Breast epithelium (tissue), 4 donors: ENCODE measurements at places on chromosomes 6 and 20. TPM values are rescaled to one million over a fixed set of nuclear protein-coding genes. Genes with fewer than 3 reads are reported as not detected.

GRCh38 chr20:8043687-8044282, 24.2 kb upstream of the TMX4 start:
- DNase-seq, result no peak

GRIK2 gene
- total RNA-seq, result 3.7 TPM

DNA sequence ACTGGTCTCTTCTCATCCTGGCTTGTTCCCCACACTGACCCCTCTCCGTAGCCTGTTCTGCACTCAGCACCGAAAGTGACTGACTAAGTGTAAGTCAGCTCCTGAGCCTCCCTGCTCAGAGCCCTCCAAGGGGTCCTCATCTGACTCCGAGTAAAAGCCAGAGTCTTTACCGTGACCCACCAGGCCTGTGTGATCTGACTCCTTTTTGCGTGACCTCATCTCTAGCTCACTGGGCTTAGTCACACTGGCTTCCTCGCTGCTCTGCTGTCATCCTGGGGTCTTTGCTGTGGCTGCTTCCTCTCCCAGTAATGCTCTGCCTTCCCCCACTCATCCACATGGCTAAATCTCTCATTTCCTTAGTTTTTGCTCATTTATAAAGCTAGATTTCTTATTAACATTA, 116.6 kb downstream of the PLCB4 start:
- no peak for DNase-seq

BTN1A1 gene
- not detected for total RNA-seq

VGLL2 gene
- not detected for total RNA-seq

- DNase-seq, result no peak
Measured at GRCh38 chr6:20826378-20826777, 292.1 kb downstream of the CDKAL1 start.

DNA sequence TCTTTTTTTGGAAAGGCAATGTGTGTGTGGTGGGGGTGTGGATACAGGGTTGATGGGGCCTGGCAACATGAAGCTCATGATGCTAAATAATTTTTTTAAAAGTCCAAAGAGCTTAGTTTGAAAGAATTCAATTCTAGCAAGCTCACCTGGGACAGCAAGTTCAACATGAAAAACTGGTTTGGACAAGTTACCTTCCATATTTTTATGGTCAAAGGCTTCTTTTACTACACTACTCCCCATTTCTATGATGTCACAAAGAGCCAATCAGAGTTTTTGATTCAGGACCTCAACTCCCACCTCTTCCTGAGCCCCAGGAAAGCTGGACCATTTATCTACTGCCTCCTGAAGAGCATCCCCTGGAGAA, 66.1 kb upstream of the CTNNBL1 start:
- no peak for DNase-seq

ARMC2 gene
- 7.2 TPM for total RNA-seq

GRCh38 chr6:99189823-99190721, 159.4 kb downstream of the FAXC start:
- DNase-seq, result no peak
